ENCODE measurements at places on chromosomes 1 and 21. TPM values are rescaled to one million over a fixed set of nuclear protein-coding genes. Genes with fewer than 3 reads are reported as not detected.

GRCh38 chr1:185363205-185363604 lies 46.2 kb upstream of the IVNS1ABP start:
- no peak overlapping the region for H3K27ac ChIP-seq
- H3K27me3 ChIP-seq: no peaks in the 10 kb centered on the region
- no peaks in the 10 kb centered on the region for H3K4me1 ChIP-seq
- H3K4me3 ChIP-seq: no peak overlapping the region

DNA sequence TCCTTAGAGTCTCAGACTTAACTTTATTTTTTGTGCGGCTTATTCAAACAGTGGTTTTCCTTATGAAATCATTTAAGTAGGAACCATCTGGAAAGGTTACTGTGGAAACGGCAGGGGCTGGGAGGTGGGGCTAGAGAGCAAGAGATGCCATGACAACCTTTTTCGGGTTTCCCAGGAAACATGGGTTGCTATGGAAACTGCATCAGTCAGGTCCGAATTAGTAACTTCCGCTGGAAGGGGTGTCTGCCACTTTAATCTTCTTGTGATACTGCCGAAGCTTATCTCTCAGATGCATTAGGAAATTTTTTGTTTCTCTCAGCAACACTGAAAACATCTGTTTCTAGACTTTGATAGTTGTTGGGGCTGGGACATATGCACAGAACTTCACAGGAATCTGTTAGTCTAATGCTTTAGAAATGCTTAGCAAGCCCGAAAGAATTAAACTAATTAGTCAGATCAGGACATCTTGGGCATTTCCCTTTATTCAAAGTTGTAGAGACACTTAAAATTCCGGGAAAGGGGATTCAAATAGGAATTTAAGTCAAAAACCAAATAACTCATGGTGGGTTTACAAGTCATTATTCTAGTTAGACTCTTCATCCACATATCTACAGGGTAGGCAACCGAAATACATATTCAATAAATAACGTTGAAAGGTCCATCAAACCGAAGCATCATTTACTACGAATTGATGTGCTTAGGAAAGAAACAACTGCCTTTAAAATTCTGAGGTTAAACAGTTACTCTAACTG lies 2.6 kb downstream of the KCNA3 start:
- H3K36me3 ChIP-seq: no peaks in the 10 kb centered on the region
- DNase-seq: peak; percentile 27
- H3K27me3 ChIP-seq: no peaks in the 10 kb centered on the region
- H3K4me3 ChIP-seq: peak overlapping the region; percentile 49
- no peak overlapping the region for H3K27ac ChIP-seq

- no peak overlapping the region for H3K4me3 ChIP-seq
- H3K36me3 ChIP-seq: no peaks in the 10 kb centered on the region
- H3K27me3 ChIP-seq: no peaks in the 10 kb centered on the region
- peaks cover 32% of the 10 kb centered on the region for H3K4me1 ChIP-seq
Observed at GRCh38 chr1:205939690-205940330, 3.4 kb downstream of the SLC26A9 start.

CCDC190 gene
- 1.5 TPM for total RNA-seq

GRCh38 chr1:233738850-233739249 lies 124.9 kb downstream of the KCNK1 start:
- no peak overlapping the region for H3K4me3 ChIP-seq
- no peaks in the 10 kb centered on the region for H3K27me3 ChIP-seq
- H3K36me3 ChIP-seq: no peaks in the 10 kb centered on the region
- H3K27ac ChIP-seq: no peak overlapping the region
- DNase-seq: no peak

DNA sequence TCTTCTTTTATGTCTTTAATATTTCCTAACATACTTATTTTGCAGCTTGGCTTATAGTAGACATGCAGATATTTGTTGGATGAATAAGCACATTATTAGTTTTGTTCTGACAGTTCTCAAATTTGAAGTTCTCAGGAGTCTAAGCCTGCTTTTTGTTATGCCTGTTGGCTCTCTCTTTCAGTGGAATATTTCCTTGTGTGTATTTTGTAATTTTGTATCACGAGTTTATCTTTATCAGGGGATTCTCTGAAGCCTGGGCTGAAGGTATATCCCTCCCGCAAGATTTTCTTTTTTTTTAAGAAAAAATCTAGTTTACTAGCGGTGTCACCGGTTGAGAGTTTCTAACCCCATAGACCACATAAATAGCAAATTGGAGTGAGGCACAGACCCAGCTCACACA lies 105.9 kb downstream of the RGL1 start:
- H3K4me3 ChIP-seq: no peak overlapping the region
- peaks cover 21% of the 10 kb centered on the region for H3K4me1 ChIP-seq
- peaks cover 35% of the 10 kb centered on the region for H3K36me3 ChIP-seq
- no peak for DNase-seq

GRCh38 chr1:12556368-12556930 lies 61.6 kb downstream of the DHRS3 start:
- H3K4me3 ChIP-seq: no peak overlapping the region
- H3K27me3 ChIP-seq: no peaks in the 10 kb centered on the region
- DNase-seq: peak; percentile 65

- H3K36me3 ChIP-seq: no peaks in the 10 kb centered on the region
- peaks cover 5% of the 10 kb centered on the region for H3K4me1 ChIP-seq
- DNase-seq: no peak
- no peaks in the 10 kb centered on the region for H3K27me3 ChIP-seq
Observed at GRCh38 chr1:46537651-46538050, 13.8 kb downstream of the KNCN start.

NENF gene
- total RNA-seq: 21.0 TPM
